Fibroblast of mammary gland (primary cell): ENCODE measurements at places on chromosomes 7 and 10.

DNA sequence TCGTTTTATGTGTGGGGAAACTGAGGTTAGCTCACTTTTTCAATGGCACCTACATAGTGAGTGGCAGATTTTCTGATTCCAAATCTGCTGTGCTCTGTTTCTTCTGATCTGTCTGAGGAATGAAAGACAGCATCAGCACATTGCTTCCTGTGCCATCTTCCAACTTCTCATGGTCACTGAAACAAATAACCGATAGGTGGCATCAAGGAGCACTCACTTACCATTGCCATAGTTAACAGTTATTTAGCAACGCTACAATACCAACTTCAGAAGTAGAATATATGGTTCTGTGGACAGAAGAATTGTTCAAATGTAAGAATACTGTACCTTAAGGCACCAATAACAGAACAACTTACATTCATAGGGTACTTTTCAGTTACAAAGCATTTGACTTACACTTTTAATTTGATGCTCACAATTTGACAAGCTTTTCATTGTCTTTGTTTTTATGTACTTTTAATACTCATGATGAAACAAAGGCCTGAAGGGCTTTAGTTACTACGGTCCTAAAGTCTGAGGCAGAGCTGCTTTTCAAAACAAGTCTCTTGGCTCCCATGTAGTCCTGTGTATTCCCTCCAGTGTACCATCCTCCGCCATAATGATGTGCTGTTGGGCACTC, 228.9 kb upstream of the TCF7L2 start:
- peak; percentile 59 for DNase-seq

- peak; percentile 53 for DNase-seq
Observed at GRCh38 chr7:264541-265191, 25.3 kb upstream of the FOXL3 start.

DNA sequence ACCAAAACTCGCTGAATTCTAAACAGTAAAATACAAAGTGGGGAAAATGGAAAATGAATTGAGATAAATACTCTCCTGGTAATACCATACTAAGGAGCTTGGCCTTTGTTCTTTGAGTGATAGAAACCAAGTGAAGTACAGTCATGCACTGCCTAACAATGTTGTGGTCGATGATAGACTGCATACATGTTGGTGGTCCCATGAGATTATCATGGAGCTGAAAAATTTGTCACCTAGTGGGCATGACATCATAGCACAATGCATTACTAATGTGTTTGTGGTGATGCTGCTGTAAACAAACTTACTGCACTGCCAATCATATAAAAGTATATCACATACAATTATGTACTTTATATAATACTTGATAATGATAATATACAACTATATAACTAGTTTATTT, 419.1 kb downstream of the ARL4A start:
- DNase-seq, result peak; percentile 25

DNA sequence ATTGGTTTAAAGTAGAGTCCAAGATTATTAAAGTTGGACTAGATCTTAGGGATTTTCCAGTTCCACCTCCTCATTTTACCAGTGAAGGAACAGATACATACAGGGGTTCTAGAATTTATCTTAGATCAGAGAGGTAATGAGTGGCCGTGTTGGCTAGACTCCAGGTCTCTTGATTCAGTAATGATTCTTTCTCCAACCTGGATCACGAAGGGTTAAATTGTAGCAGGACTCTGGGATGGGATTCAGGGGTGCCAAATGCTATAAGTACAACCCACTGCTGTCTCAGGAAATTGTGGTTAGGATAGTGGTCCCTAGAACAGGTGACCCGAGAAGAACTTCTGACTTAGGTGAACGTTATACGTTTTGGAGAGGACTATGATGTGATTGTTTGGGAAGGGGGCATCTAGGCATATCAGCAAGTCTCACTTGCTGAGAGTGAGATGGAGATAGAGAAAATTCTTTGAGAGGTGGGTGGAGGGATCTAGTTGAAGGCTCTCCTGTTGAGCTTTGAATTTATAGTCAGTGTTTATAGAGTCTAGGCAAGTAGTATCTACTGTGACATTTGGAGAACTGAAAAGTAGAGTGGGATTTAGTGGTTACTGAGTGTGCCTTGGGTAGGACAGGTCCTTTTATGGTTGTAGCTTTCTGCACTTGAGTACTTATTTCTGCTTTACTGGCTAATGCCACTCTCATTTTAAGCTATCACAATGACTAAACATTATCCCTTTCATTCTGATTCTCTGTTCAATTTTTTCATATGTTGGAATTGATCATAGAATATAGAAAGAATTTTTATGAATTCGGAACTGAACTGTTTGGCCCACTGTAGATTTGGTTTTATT, 58.3 kb downstream of the ST7 start:
- DNase-seq, result no peak

DNA sequence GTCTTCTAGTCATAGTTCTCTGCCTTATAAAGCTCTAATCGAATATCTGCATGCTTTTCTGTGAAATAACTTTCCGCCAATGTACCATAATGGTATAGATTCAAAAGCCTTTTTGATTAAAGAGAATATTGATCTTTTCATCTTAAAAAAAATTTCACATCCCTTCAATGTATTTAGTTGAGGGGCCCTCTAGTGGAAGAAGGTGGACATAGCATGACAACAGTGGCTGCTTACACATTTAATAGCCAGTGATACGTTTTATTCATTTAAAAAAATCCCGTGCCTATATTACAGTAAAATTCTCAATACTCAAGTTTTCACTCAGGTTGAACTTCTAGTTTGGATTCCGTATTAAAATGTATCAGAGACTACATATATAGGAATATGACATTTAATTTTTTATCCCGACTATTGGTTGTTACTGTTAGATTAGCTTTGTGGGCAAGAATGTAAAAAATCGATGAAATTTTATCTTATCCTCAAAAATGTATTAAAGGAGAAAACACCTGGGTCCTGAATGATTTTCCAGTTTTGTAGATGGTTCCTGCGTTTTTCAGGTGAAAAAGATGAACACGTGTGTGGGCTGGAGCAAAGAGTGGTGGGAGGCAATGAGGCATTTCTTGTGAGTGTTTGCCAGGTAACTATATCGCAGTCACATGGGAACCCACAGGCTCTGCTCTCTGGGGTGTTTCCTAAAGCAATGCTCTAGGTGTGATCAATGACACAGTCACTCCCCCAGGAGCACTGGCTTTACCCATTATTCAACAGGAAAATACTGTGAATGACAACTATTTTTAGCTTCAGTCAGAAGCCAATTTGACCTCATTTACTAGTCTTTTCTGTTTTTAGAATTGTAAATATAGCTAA, 24.1 kb upstream of the PNLIP start:
- peak; percentile 50 for DNase-seq

DNA sequence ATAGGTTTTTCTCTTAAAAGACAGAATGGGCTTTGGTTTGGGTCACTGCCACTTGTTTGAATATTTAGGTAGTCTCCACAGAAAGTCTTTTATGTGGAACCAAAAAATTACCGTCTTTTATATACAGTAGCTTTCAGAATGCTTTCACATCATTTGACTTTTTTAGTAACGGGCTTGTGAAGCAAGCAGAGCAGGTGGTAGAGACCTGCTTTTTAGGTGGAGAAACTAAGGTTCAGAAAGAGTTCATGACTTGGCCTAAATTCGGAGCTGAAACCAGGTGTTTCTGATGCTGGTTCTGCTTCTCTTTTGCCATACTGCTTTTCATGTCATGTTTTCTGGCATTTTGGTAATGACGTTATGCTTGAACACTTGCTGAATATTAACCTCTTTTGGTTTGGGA, 36.3 kb downstream of the GARS1 start:
- no peak for DNase-seq

DNA sequence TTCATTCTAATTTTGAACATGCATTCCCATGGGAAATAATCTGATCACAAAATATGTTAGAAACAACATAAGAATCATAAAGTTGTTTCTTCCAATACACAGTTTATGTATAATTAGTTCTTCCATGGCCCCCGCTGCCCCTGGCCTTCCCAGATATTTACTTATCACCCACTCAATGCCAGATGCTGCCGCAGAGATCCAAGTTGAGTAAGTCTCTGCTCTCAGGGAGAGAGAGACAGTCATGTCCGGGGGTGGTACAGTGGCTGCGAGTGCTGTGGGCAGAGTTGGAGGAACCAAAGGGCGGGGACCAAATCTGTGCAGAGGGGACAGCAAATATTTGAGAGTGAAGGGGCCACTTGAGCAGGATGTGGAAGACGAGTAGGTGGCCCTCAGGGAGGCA, 37.1 kb downstream of the COL26A1 start:
- peak; percentile 33 for DNase-seq

DNA sequence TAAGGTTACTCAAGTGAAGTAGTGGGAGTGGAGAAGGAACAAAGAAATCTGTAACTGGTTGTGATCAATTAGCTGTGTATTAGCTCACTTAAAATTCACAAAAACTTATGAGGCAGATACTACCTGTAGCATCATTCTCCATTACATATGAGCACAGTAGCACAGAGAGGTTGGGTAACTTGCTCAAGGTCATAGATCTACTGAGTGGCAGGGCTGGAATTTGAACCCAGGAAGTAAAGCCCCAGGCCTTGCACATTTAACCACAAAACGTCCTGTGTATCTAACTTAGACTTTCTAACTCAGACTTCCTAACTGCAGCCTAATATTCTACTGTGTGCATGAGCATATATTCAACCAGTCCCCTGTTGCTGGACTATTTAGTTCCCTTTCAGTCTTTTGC, 5.6 kb upstream of the SLF2 start:
- DNase-seq, result no peak

DNA sequence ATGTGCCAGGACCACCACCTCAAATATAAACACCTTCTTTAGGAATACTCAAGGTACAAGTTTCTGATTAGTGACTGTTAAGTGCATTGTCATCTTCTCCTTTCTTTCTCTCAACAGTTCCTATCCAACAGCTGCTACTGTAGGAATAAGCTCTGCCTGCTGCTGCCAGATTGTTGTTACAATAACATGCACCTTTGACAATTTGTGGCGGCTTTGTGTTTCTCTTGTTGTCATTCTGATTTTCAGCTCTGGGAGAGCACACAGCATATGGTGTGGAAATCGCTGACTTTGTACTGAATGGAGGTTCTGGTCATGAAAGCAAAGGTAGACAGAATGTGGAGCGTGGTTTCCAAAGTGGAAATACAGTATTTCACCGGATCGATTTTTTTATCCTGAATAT, 182.8 kb downstream of the SEC23IP start:
- DNase-seq, result no peak

DNA sequence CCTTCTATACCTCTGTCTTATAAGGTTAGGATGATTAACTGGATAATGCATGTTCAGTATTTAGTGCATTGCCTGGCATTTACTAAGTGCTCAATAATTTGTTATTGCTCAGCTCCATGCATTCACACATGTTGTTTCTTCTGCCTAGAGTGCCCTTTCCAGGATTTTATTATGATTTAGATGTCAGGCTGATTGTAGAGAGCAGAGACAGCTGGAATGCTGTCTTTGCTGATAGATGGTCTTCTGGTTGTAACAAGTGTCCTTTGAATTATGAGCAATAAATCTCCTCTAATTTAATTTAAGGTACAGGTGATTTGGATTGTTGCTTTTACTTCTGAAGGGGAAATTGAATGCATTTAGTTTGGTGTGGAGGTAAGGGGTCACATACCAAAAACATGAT, 548.0 kb downstream of the MAGI2 start:
- DNase-seq, result no peak
